ENCODE measurements at places on chromosomes 6 and 20.

DNA sequence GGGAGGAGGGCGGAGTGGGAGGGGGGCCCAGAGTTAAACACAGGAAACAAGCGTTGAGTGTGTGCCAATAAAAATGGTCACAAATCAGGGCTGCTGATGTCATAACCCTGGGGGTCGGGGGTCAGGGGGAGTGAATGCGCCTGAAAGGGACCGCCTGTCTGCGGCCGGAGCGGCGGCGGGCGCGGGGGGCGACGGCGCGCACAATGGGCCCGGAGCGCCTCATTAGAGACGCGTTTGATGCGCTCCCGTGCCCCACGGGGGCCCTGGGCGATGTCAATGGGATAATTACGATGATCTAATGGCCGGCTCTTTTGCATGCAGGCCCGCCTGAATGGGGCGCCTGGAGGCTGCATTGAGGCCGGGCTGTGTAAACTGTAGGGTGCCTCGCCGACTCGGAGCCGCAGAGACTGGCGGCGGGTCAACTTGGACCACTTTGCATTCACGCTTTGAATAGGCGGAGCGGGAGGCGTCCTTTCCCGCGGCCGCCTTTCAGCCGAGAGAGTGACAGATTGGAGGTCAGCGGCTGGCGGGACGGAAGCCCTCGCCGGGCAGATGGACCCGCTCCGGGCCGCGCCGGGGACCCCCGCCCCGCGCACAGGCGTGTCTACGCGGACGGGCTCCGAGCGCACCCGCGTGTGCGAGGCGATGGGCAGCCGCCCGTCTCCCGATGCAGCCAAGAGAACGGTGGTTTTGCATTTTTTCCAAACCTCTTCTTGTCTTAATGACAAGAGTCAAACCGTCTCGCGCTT is 296.1 kb downstream of the TFAP2C start:
- no peak for DNase-seq

GRCh38 chr6:154878871-154879491 is 116.1 kb upstream of the TIAM2 start:
- no peak for DNase-seq

DNA sequence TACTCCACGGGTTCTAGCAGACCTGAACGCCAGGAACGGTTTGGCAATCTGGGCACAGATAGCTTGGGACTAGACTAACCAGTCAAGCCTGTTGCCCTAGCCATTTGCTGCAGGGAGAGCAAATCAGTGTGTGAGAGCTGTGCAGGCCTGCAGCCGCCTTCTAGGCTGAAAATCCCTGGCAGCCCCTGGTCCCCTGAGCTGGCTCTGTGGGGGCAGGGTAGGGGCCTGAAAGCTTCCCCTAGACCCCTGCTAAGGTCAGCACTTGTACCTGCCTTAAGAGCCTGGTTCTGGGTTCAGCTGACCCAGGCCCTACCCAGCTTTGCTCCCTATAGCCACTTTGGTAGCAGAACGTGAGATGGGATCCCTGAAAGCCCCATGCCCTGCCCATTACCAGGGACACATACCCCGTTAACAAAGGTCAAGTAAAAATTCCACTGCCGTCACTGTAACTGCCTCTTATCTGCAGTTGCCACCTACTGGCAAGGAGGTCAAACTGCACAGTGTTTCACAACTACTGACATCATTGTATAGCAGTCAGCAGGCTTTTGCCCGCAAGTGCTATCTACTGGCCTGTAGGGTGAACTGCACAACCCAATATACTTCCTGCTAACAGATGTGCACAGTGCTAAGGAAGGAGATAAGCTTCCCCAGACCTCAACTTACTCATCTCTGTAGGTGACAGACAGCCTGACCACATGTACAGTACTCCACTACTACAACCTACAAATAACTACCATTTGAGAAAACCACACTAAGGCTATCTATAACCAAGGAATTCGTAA is 95.1 kb upstream of the OLIG3 start:
- no peak for DNase-seq

- DNase-seq = no peak
These were observed 47.1 kb upstream of the ENTPD6 start for GRCh38 chr20:25148181-25148981.

- DNase-seq = no peak
These were observed 8.4 kb upstream of the BIRC7 start for GRCh38 chr20:63227260-63227659.

DNA sequence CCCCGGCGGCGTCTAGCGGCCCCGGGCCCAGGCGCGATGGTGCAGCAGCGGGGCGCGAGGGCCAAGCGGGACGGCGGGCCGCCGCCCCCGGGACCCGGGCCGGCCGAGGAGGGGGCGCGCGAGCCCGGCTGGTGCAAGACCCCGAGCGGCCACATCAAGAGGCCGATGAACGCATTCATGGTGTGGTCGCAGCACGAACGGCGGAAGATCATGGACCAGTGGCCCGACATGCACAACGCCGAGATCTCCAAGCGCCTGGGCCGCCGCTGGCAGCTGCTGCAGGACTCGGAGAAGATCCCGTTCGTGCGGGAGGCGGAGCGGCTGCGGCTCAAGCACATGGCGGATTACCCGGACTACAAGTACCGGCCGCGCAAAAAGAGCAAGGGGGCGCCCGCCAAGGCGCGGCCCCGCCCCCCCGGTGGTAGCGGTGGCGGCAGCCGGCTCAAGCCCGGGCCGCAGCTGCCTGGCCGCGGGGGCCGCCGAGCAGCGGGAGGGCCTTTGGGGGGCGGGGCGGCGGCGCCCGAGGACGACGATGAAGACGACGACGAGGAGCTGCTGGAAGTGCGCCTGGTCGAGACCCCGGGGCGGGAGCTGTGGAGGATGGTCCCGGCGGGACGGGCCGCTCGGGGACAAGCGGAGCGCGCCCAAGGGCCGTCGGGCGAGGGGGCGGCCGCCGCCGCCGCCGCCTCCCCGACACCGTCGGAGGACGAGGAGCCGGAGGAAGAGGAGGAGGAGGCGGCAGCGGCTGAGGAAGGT is 715 bp downstream of the SOX12 start:
- DNase-seq = no peak

DNA sequence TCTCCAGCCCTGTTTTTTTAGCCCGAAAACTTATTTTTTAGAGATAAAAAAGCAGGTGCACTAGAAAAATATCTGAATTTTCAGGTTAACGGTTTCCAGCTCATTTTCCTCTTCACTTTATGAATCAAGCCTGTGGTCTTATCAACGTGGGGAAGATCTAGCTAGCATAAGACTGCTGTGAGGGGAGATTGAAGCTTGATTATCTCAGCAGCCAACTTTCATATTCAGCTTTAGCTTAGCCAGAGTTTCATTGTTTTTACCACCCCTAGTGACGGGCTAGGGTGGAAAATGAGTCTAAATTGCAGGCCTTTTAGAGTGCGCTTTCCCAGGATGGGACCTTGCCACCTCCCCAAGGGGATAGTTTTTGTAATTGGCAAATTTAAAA is 11.9 kb upstream of the RBM38 start:
- DNase-seq = no peak

GRCh38 chr20:62567246-62568044 is 74.9 kb upstream of the SLCO4A1 start:
- DNase-seq = no peak

GRCh38 chr6:42131531-42131930 is 10.9 kb downstream of the C6orf132 start:
- DNase-seq = peak; percentile 31

DNA sequence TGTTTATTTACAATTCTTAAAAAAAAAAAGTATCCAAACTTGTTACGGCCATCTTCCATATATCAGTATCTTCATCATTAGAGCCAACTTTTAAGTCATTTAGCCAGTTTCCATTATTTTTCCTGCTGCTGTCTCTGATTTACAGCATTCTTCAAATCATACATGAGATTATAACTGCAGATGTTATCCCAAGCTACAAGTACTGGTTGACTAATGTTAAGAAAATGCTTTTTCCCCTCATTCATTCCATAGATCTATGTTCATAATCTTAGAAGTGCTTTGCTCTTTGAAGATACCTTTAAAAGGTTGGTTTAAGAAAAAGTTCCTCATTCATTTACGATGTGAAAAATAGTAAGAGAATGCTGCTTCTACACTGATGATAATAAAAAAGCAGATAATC is 158.7 kb downstream of the RNGTT start:
- no peak for DNase-seq

DNA sequence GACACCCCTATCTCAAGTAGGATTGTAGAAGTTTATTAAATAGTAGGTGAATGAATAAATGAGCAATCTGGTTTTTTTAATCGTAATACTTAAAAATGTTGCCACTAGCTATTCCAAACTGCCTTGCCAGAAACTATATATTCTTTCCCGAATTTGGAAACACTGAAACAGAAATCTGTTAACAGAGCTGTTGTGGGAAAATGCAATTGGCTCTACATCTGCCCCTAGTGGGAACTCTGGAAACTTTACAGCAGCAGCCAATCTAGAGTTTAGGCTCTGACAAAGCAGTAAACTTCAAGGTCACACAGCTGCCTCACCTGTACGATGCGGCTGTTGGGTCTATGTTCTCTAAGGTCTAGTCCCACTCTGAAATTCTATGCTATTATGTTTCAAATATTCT is 41.7 kb downstream of the SYNE1 start:
- no peak for DNase-seq

DNA sequence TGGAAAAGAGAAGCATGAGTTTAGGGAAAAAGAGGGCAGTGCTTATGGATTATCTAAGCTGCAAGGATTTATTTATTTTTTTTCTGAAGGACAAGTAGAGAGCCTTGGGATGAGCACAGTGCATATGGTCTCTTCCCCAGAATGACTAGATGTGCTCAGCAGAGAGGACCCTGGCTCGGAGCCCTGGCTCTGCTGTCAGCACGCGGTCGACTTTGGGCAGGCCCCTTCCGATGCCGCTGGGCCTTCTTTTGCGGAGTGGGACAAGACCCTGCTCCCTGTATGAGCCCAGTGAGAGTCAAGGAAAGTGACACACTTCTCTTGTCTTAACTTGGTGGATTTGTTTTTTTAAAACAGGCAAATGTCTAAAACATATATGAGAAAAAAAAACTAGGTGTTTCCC is 51.4 kb downstream of the LRRC1 start:
- DNase-seq = no peak

- DNase-seq = peak; percentile 63
These were observed 694.6 kb downstream of the QKI start for GRCh38 chr6:164108869-164109769.

DNA sequence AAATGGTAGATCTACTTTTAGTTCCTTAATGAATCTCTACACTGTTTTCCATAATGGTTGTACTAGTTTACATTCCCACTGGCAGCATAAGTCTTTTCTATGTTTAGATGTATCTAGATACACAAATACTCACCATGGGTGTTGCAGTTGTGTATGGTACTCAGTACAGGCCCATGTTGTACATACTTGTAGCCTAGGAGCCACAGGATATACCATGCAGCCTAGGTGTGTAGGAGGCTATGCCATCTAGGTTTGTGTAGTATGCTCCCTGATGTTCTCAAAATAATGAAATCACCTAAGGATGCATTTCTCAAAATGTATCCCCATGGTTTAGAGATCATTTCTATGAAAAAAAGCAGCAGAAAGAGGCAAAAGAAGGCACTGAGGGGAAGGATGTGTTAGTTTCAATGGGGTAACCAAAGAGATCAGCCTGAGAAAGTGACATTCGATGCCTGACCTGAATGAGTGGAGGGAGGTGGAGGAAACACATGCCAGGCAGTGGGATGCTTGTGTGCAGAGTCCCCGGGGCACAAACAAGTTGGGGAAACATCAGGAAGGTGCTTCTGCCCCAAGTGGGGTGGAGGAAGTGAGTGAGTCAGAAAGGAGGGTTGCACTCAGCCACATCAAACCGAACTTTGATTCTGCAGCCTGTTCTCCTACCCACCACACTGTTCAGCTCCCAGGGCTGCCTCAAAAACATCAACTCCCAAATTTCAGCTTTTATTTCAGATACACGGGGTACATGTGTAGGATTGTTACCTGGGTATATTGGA is 191.2 kb downstream of the ZNF217 start:
- no peak for DNase-seq

DNA sequence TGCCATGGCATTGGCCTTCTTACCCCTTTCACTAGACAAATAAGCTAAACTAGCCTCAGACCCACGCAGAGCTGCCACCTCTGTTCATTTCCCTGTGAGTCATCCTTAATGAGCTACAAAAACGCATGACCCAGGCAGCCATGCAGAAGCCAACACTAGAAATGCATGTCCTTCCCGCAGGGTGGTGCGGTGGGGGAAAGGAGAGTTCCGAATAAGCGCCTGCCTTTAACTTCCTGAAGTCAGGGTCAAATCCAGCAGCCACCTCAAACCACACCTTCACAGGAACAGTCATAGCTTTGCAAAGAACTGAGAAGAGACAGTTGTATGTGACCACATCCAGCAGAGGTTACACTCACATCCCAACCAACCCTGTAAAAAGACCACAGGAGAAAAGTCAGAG is 40.4 kb downstream of the IRF4 start:
- DNase-seq = no peak

GRCh38 chr6:134379599-134379998 is 61.7 kb upstream of the SGK1 start:
- DNase-seq = no peak

DNA sequence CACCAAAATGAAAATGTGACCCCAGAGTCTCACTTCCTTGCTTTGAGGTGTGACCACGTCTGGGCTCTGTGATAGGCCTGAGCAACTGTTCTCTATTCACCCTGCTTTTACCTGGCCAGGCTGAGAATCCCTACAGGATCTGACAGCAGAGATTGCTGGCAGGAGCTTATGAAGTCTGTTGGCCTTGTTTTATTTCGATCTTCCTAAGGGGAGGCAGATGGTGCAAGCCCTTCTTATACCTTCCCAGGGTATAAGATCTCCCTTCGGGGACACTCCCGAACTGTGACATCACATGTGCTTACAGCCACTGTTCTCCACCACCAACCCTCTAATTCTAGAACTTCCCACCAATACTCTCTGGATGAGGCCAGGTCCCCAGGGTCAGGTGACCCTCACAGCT is 26.8 kb downstream of the MYT1 start:
- DNase-seq = no peak

Measured in HTR-8/SVneo (cell line).